ENCODE measurements at places on chromosomes 4 and X.

- DNase-seq, result no peak
These were observed 147.0 kb upstream of the HPGD start for GRCh38 chr4:174669270-174669669.

DNA sequence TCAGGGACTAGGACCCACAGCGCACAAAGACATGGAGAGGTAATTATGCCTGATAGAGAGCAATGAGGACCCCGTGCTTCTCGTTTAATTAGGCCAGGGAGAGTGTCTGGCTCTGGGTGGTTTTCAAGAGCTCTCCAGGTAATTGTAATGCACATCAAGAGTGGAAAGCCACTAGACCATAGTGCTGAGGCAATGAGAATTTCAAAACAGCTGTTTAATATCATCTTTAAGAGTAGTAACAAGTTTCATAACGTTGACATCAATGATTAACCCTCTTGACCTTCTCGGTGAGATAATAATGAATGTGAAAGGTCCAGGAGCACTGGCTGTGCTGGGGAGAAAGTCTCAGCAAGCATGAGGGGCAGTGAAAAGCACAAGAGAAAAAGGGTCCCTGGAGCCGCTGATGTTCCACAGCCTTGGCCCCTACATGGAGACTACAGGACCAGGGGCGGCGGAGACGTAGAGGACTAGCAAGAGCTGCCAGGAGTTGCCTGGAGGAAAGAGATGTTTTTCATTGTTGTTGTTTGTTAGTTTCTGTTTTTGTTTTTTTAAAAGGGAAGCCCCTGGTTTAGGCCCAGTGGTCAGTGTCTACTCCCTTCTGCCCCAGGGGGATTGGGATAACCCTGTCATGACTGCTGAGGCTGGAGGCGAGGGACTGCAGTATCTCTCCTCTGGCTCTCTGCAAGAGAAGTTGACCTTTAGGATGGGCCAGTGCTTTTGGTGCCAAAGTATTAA is 14.8 kb upstream of the CXCR3 start:
- DNase-seq, result no peak

GRCh38 chrX:7606039-7606652 is 236.8 kb upstream of the VCX start:
- no peak for DNase-seq

- no peak for DNase-seq
These were observed 31.3 kb upstream of the ARHGEF38 start for GRCh38 chr4:105520819-105521790.

DNA sequence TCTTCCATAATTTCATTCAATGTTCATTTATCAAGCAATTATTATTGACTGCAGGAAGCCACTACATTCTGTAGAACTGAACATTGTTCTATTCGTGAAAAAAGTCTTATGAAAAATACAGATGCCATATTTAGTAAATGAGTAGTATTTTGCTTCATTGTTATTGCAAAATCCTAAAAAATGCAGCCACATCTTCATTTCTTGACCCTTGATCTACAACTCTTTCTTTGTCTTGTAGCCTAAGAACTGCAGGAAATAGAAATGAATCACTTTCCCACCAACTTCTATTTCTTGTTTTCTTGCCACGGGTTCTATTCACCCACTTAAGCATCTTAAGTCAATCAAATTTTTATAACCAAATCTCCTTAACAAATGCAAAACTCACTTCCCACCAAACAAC is 63.3 kb downstream of the KCNIP4 start:
- DNase-seq, result no peak

DNA sequence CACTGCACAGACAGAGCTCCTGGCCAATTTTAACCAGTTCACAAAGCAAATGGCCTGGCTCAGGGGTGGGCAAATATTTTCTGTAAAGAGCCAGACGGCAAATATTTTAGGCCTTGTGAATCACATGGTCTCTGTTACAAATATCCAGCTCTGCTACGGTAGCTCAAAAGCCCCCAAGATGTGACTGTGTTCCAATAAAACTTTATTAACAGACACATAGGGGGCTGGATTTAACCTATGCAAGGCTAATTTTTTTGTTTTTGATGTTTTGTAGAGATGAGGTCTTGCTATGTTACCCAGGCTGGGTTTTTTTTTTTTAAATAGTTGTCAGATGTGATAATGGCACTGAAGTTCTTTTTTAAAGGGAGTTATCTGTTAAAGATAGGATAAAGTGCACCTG is 65.4 kb downstream of the PRKX start:
- DNase-seq, result no peak

DNA sequence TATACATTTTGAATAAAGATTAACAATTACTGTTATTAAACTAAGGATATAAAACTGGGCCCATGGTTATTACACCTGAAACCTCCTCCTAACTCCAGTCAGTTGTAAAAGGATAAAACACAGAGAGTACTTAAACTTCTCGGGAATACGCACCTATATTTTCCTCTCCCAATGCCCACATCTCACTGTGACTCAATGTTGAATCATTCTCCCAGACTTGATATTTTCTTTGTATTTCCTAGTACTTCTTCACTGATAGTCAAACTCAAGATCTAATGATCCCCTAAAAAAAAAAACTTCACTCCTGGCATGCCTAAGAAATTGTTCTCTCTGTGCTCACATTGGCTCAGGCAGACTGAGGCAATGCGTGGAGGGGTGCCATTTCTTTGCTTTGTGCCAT is 212.5 kb upstream of the DKK2 start:
- DNase-seq, result no peak

GRCh38 chr4:13126976-13127910 is 356.9 kb downstream of the RAB28 start:
- DNase-seq, result no peak

DNA sequence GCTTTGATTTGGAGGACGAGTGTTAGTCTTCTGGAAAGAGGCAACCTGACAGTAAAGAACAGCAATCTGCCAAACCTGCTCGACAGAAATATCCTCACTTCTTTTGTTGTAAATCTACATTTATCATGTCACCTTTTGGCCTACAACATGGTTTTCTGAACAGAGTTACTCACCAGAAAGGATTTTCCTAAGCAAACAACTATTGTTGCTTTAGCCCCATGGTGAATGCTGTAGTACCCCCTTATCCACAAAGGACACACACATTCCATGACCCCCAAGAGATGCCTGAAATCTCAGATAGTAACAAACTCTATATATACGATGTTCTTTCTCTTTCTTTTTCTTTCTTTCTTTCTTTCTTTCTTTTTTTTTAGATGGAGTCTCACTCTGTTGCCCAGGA is 42.7 kb downstream of the TMEM150C start:
- DNase-seq, result no peak

DNA sequence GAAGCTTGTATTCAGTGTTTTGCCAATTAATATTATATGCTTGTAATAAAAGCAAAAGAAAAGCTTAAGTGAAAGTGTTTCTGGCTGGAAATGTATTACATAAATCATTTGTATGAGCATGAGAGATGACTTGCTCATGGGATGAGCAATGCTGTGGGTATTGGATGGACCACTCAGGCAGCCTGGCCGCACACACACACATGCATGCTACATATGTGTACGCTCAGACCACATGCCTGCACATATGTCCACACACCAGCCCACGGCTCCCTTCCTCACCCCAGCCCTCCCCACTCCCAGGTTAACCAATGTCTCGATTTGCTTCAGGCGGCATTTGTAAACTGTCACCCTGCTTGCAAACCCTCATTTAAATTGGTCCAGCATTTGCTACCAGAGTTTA is 55.9 kb downstream of the CPLX1 start:
- DNase-seq, result peak; percentile 55

DNA sequence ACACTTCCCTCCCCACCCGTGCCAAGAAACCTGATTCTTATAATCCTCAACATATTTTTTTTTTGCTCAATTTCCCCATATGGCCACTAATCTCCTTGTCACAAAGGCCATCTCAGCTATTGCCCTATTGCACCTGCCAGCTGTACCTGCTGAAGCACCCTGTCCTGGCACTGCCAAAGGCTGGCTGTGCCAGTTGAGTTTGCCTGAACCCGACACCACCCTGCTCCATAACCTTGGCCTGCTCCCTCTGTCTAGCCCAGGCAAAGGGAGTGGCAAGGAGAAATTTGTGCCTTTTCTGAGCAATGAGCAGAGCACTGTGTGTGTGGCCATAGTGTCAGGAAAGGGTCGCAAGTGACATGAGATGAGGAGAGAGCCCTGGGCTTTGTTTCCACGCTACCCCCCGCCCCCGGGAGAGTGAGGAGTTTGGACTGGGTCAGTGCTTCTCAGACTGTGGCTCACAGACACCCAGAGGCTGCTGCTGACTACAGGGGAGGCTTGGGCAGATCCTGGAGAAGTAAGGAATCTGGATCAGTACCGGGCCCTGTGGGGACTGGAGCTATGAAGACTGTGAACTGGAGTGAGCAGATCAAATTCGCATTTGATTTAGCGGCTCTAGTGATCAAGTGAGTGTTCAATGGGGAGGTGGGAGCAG is 42.2 kb upstream of the HMGB3 start:
- DNase-seq, result no peak

DNA sequence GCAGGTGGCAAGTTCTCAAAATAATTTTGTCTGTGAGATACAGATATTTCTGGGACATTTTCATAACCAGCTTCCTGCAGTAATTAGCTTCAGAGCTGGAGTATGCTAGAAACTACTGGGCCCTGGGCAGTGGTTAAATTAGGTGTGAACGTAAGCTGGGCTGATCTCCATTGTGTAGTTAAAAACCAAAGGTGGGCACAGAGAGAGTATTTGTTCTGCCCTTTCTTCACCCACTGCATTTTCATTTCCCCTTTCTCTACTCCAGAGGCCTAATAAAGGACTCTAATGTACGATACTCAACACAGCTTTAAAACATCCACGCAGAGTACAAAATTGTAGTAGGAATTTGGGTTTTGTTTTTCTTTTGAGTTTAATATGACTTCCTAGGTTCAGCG is 252.7 kb downstream of the SPRY1 start:
- DNase-seq, result no peak

GRCh38 chr4:75030649-75031235 is 97.8 kb downstream of the PARM1 start:
- no peak for DNase-seq

DNA sequence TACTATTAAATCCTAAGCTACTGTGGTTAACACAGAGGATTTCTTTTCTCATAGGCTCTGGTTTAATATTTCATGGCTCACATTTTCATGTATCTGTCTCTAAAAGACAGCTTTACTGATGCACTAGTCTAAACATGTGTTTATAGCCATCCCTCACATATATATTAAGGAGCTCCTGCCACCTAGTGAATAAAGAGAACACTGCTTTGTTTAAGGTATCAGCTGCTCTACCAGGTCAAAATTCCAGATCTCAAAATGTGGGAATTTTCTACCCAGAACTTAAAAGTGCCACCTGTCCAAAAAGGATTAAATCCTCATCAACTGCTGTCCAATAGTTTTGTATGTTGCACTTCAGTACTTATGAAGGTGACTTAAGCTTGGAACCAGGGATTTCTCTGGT is 188.5 kb upstream of the TEX13C start:
- DNase-seq, result no peak

DNA sequence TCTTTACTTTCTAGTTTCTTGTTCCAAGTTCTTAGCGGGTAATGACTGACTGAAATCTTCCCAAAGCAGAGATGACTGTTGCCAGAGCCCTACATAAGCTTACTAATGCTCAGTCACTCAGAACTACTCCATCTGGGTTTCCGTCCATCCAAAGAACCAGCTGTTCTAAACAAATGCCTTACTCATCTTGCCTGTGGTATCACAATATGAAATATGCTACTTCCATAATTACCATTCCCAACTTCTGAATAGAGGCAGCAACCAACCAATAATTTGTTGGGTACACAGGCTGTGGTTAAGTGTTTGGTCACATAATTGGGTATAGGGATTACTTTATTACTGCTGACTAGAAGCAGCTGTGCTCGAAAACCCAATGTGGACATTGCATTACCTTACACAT is 930.2 kb upstream of the DIAPH2 start:
- no peak for DNase-seq

DNA sequence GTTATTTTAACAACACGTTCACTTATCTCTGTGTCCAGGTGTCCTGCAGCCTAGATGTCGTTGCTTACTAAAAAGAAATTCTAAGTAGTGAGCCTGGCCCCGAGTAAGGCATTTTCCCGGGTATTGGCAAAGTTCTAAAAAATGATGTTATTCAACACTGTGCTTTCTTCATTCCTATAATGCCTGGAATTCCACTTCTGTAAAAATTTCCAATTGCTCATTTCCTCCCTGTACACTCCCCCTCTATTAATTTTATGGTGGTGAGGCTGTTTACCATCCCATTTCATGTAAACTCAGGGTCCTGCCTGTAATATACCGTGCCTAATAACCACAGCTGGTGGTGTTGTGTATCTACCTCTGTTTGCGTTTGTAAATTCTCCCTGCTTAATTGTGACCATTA is 14.2 kb downstream of the BST1 start:
- no peak for DNase-seq

DNA sequence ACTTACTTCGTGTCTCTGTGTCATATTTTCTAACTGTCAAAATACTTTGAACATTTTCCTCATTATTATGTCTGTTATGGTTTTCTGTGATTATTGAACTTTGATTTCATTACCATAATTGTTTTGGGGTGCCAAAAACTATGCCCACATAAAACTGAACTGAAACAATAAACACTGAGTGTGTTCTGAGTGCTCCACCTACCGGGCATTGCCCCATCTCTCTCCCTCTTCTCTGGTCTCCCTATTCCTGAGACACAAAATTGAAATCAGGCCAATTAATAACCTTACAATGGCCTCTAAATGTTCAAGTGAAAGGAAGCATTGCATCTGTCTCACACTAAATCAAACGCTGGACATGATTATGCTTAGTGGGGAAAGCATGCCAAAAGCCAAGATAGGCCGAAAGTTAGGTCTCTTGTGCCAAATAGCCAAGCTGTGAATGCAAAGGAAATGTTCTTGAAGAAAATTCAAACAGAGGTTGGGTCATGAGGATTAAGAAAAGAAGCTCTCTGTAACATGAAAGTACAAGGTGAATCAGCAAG is 972.3 kb downstream of the PCDH7 start:
- no peak for DNase-seq

GRCh38 chr4:7347981-7348380 is 86.7 kb downstream of the PSAPL1 start:
- peak; percentile 43 for DNase-seq

DNA sequence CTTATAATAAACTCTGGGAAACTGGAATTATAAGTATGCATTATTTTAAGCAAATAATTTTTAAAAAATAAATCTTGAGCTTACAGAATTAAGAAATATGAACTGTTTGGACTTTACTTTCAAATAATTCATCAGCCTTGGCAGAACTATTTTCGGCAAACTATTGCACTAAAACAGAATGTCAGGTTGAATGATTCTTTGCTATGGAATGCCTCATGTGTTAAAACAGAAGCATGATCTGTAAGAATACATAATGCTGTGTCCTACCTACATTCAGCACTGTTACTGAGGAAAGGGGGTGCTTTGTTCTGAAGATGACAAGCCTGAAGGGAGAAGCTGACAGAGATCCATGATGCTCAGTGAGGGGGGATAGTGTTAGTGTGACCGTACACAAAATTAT is 55.6 kb upstream of the EXOC1L start:
- DNase-seq, result no peak

GRCh38 chrX:124226129-124226528 is 106.3 kb upstream of the TEX13D start:
- no peak for DNase-seq
